ENCODE measurements at places on chromosomes 11 and 22.

- no peak for DNase-seq
Measured at GRCh38 chr11:113339929-113340589, 25.7 kb downstream of the TTC12 start.

DNA sequence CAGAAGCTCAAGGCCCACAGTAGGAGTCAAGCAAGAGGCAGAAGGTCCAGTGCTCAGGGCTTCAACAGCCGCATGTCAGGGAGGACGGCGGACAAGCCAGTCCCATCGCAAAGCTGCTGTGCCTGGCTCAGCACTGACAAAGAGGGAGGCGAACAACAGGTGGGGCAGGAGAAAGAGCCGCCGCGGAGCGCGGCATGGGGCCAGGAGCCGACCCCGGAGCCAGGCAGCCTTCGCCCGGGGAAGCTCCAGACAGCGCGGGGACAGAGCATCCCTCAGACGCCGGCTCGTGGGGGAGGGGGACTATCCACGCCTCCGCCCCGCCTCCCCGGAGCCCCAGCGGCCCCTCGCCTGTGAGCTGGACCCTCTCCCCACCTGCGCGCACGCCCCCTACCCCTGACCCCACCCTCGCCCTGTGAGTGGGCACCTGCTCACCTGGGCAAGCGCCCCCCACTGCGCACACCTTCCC lies 369 bp downstream of the DHCR7 start:
- DNase-seq, result no peak

DNA sequence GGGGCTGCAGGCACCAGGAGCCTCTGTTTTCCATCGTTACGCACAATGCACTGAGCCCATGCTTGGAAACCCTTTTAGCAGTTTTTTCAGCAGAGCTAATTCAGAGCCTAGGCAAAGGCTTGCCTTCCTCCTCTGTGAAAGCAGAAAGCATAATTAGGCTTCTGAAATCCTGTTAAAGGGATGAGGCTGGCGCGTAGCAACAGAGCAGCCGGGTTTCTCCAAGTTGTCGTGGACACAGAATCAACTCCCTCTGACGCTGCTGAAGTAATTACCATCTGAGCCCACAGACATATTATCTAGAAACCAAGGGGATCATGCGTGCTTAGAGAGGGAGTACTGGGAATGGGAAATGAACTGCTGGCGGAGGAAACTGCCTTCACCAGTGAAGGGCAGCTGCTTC lies 85.4 kb downstream of the MYO18B start:
- DNase-seq, result no peak

- DNase-seq, result no peak
Measured at GRCh38 chr22:27779643-27780042, 21.9 kb downstream of the MN1 start.

DNA sequence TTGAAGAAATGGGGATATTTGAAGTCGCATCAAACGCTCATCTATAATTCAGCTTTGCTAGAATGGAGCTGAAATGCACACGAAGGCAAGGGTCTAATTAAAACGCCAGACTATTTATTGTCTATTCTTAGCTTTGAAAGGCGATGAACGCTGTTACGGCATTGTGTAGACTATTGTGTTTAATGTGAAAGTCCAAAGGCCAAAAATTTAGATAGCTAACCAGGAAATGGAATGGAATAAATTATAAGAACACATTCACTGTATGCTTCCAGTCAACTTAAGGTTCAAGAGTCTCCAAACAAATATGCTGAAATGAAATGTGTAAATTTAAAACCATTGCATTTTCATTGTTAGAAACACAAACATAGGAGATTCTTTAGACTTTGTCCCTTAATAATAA lies 186.2 kb downstream of the CWF19L2 start:
- no peak for DNase-seq

DNA sequence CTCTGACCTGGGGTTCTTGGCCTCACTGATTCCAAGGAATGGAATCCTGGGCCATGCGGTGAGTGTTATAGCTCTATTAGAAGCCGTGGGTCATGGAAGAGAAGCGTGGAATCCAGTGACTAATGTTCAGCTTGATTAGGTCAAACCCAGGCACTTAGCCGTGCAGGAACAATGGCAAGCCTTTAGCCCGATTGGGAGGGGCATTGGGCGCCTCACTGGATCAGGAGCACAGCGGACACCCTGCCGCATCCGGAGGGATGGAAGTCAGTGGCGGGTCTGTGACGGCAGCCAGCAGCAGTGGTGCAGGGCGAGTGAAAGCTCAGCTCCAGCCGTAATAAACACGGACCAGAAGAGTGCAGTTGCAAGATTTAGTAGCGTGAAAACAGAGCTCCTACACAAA lies 20.5 kb upstream of the SLC17A6 start:
- DNase-seq, result no peak

DNA sequence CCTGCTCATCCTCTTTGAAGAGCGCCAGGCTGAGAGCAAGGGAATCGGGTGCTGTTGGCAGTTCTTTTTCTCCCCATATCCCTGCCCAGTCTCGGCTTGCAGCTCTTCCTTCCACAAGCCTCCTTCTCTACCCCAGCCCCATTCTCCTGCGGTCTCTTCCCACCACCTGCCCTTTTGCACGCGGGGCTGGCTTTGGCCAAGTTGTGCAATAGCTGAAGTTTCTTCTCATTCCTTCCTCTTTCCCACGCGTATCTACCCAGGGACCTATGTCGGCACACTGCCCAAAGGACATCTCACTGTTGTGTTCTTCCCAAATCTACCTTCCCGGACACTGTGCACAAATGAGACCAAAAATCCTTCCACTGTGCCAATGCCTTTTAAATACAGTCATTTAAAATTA lies 22.3 kb upstream of the HTR3A start:
- no peak for DNase-seq

GRCh38 chr11:63767565-63768236 lies 874 bp downstream of the ZFTA start:
- DNase-seq, result no peak

DNA sequence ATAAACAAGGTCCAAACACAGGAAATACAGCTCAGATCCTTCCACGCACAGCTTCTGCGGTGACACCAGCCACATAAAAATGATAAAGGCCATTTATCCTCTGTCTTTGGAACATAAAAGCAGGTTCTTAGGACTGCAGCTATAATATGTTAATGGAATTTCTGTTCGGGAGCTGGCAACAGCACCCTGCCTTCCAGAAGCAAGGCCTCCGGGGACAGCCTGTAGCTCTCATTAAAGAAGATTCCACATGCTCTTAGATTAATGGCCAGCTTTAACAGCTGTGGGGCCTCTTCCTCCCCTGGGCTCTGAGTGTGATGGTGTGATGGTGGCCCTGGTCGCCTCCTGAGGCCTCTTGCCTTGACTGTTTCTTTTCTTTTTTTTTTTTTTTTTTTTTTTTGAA lies 137.3 kb downstream of the CACNA1I start:
- no peak for DNase-seq

- DNase-seq, result no peak
Measured at GRCh38 chr11:28674433-28675103, 566.4 kb downstream of the METTL15 start.

GRCh38 chr11:117735350-117735977 lies 61.6 kb downstream of the DSCAML1 start:
- DNase-seq, result no peak

DNA sequence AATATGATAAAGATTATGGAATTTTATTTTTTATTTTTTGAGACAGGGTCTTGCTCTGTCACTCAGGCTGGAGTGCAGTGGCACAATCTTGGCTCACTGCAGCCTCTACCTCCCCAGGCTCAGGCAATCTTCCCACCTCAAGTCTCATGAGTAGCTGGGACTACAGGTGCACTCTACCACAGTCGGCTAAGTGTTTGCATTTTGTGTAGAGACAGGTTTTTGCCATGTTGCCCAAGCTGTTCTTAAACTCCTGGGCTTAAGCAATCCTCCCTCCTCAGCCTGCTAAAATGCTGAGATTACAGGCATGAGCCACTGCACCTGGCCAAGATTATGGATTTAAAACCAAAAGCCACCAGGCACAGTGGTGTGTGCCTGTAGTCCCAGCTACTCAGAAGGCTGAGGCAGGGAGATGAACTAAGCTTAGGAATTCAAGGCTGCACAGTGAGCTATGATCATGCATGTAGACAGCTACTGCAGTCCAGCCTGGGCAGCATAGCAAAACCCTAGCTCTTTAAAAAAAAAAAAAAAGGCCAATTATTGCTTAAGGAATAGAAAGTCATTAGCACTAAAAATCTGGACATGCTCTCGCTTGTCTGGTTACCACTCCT lies 20.2 kb upstream of the CCND1 start:
- no peak for DNase-seq

DNA sequence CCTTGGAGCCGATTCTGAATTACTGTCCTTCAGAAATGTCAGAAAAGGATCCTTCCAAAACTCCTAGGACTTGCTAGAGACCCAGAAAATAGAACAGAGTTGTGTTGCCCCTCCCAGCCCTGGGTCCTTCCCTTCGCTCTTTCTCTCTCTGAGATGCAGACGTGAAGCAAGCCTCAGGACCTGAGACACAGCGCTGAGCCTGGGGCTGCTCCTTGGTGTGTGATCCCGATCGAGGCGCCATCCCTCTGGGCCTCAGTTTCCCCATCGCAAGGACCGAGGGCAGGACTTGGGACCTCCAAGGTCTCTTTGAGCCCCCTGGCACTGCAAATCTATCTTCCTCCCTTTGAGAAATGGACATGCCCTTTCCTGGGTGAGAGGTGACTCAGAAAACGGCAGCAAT lies 533.5 kb downstream of the TBC1D22A start:
- no peak for DNase-seq

Data from stimulated activated CD4-positive, alpha-beta T cell treated with anti-CD3 and anti-CD28 coated beads, TNF-alpha, amount 100 ng/mL, for 48 hours (primary cell).